Activated T-helper 9 cell treated with anti-CD3 and anti-CD28 coated beads, Interleukin-2, amount 50 U/mL, for 16 hours (primary cell): ENCODE measurements at places on chromosomes 2 and 18.

DNA sequence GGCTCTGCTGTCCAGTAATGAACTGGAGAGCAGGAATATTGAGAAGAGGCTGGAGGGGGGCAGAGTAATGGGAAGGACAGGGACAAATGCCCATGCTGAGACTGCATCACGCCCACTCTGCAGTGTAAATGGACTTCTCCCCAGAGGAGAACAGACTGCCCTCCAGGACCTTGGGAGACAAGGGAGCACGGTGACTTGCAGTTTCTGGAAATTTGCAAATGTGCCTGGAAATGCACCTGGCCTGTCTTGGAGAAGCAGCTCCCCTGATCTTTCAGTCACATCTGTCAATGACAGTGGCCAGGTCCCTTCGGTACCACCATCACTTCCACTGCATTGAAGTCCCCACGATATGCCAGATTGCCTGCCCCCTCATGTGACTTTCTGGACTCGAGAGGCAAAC is 178.7 kb upstream of the SH3BP4 start:
- DNase-seq: no peak

DNA sequence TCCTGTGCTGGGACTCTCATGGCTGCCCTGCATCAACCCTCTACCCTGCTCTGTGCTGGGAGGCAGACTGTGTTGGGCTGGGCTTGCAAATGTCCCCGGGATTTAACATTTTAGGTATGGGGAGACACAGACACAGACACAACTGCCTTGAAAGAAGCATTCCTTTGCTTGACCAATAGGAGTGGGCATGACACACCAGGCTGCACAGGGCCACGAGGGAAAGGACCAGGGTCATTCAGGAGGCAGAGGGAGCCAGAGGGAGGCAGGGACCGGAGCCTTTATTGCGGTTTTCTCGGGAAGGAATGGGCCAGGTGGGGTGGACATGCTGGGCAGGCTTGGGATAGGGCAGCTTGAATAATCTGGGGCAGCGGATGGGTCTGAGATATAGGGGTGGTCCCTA is 238.7 kb upstream of the COPS8 start:
- no peak for DNase-seq

DNA sequence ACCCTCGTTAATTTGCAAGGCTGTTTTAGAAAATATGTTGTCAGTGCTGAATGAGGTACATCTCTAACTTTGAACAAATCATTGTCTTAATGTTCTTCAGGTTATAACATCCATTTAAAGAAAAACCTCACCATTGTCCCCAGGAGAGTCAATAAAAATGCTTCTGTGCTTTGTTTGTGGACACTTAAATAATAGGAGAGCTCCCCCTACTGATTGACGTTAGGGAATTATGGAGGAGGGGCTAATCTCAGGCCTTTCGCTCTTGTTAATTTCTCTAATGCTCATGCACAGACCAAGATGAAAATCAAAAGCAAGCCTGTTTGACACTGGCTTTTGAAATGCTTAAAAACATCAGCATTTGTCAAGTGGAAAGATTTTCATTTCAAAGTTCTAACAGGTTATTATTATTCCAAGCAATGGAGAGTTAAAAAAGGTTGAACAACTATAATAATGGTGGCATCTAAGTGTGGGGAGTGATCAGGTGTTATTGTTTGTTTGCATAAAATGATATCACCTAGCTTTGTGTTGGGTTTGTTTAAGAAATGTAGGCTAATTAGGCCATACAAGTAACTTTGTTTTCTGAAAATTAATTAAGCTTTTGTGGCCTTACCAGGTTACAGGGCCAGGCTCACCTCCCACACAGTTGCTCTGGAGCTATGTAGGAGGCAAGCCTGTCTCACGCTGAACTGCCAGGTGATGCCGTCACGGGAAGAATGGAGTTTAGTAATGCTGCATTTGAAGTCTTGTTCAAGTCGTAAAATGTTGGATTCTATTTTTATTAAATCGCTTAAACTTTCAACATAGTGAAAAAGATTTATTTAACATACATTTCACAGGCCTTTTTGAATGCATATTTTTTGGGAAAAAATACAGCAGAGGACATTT is 51.7 kb upstream of the SMIM21 start:
- no peak for DNase-seq

DNA sequence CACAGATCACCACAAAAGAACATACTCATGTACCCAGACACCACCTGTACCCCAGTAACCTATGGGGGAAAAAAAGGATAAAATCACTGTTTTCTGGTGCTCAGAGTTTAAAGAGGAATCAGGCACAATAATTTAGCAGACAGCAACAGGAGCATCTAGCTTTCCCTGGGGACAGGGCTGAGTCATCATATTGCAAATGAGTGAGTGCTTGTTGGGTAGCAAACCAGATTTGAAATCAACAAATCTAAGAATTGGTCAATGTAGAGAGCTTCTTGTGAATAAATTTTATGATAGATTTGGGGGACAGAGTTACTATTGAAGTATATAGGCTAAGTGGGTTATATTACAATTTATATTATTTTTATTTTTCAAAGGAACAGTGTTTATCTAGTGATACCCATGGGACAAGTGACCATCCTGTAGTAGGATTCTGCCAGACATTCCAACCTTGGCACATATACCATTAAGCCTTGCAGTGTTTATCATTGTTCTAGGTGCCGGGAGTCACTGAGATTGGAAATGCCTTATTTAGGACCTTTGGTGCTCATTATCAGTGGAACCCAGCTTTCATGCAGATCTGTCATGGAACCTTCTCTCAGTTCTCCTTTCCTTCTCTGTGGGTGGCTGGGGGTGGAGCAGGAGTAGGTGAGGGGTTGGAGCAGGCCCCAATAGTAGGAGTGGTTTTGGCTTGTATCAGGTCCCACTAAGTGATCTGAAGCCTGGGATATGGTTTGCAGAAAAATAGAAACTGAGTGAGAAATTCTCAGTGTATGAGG is 117.2 kb downstream of the CERS6 start:
- DNase-seq: no peak

DNA sequence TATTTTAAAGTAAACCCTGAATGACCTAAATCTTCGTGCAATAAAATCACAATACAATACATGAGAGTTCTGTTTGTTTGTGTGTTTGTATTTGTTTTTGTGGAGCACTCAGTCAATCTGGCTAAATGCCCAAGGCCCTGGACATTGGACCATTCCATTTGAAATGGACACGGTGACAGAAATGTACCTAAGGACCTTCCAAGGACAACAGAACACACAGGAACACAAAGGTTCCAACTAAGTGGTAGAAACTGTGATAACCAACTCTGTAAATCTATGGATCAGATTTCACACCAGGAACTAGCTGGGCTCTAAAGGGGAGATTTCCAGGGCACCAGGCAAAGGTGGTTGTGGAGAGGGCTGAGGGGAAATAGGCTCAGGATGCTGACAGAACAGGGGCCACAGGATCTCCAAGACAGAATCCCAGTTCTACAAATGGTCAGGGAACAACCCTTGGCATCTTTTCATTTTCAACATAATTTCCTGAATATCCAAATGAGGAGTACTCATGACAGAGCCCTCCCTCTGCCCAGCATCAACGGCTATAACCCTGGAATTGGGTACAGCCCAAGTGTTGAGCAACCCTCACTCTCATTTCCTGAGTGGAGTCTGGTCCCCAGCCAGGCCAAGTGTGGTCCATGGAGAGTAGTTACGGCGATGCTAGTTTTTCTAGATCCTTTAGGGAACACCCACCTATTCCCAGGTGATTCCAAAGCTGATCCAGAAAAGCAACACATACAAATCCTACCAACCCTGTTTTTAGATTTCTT is 78.4 kb downstream of the NCKAP5 start:
- DNase-seq: no peak

DNA sequence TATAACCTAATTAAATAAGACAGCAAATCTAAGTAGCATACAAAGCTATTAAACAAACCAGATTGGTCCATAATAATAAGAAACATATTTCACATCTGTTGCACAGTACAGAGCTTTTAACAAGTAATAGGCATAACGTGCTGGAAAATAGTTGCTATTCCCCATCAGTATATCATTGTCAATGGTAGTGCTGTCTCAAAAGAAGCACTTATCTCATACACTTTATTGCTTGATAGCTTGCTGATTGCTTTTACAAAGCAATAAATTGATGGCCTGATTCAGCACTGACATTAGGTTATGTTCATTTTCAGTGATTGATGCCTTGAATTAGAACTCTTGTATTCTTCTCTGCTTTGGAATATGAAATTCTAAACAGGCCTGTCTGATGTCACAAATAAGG is 641.7 kb downstream of the CBLN2 start:
- DNase-seq: no peak

DNA sequence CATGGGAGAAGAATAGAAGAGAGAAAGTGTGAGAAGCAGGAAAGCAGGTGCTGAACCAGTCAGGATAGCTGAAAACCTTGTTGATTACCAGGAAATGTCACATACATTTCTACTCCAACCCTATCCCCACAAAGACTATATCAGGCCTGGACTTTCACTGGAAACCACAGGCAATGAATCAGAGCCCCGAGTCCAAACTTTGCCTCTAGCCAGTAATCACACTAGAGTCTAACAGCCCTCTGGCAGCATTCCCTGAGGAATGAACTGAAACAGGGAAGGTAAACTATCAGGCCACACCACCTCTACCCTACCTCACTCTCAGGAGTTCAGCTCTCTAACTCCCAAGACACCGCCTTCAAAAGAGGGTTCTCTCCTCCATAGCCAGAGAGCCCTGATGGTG is 18.7 kb upstream of the IHH start:
- no peak for DNase-seq

DNA sequence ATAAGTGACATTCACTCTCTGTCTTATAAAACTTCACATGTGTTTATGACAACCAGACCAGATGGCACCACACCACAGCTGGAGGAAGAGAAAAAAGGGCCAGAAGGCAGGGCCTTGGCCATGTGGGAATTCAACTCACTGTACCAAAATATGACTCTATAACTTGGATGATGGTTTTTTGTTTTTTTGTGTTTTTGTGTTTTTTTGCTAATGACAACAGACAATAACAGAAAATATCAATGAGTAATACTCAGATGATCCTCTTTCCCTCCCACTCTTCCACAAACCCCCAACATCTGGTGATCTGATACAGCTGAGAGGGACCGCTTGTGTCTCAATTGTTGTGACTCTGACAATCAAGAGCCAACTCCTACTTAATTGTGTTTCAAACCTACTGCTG is 12.4 kb downstream of the NMI start:
- DNase-seq: no peak

GRCh38 chr18:46772357-46772756 is 15.5 kb upstream of the ST8SIA5 start:
- DNase-seq: no peak

GRCh38 chr2:11925295-11926066 is 179.0 kb downstream of the LPIN1 start:
- DNase-seq: no peak

- DNase-seq: no peak
Observed at GRCh38 chr2:163701399-163702195, 34.2 kb downstream of the FIGN start.

DNA sequence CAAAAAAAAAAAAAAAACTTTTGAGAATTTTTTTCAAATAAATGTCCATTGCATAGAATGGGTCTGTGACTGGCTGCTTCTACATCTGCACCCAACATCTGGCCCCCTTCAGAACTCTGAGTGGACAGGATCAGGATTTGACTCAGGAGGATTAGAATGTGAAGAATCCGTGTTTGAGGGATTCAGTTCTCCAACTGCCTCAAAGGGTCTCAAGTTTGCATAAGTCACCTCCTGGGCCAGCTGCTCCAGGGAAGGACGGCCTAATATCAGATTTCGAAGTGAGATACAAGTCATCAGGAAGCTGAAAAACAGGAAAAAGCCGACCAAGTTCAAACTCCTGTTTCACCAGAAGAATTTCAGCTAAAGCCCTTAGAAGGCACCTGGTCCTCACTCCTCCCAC is 10.9 kb downstream of the MAT2A start:
- DNase-seq: no peak

DNA sequence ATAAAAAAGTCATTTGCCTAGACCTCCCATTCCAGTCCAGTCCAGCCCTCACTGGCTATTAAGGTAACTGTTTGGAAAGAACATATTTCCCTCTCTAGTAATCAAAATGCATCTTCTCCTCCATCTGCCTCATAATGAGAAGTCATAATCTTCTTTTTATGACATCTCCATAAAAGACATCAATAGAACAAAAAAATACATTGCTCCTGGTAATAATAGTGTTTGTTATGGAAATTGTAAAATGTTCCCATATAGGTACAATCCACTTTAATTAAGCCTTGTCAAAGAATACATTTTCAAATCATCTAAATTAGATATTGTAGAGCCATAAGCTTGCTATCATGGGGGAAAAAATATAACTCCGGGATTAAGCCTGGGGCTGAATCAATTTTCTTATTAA is 461.6 kb downstream of the LRATD1 start:
- DNase-seq: no peak

GRCh38 chr2:231455222-231455621 is 9.1 kb downstream of the NCL start:
- DNase-seq: no peak

DNA sequence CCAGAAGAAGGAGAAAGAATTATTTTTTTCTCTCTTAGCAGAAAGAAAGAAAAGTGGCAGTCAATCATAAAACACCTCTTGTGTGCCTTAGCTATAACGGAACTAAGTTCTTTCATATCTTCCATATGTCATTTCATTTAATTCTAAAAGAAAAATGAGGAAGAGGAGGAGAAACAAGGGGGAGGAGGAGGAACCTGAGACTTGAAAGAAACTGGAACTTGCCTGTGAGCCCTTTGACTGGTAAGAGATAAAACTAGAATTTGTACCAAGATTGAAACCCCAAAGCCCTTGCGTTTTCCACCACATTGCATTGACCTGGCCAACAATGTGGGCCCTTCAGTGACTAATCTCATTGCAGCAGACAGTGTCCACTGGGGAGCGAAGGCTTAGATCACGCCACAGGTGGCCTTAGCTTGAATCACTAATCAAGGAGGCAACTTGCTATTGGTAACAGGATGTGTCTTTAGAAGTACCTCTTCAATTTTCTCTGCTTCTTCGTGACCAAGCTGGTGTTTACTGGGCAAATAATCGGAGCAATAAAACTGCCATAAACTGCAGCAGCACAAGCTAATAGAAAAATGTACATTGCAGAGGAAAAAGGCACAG is 307.9 kb downstream of the CLIP4 start:
- DNase-seq: no peak

DNA sequence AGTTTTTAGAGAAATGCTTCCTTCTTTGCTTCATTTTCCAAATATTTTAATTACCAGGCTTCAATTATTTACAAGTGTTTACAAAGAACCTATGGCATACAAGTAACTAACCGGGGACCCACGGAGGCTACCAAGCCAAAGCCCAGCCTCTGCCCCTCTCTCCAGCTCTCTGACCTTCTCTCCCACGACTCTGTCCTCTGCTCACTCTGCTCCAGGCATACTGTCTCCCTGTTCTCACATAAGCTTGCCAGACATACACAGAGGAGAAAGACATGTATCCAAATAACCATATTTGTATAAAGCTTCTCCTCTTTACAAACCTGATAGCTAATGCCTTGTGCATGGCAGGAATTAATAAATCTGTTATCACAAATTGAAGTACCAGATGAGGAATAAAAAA is 141.3 kb downstream of the ZNF521 start:
- DNase-seq: no peak
